ENCODE measurements at places on chromosomes 12 and 14.

DNA sequence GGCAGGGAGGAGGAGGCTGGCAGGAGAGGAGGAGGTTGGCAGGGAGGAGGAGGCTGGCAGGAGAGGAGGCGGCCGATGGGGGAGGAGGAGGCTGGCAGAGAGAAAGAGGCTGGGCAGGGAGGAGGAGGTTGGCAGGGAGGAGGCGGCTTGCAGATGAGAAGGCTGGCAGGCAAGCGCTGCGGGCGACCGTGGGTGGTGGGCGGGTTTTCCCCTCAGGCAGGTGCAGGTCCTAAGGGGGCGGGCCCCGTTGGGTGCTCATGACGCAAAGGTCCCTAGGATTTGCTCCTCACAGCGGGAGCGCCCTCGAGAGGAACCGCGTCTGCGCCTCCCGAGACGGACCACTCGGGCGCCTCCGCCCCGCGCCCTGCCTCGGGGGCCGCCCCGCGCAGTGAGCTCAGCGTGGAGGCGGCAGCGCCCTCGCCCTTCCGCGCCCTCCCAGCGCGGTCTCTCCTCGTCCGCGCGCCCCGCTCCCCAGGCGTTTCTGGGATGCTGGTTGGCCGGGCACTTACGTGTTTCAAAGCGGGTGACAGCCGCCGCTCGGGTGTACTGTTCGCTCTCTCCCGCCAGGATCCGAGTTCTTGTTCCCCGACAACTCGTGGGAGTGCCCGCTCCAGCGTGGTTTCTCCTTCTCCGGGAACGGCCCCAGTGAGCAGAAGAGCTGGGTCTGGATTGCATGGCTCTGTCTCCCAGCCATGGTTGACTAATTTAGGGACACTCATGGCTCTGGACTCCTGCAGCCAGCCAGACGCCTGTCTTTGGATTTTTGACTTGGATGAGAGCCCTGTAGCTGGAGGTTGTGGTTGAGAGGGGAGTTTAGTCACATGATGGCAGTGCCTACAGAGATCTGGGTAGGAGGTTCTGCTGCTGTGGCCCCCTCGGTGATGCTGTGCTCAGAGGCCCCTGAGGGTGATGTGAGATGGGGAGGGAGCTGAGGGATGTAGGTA is 64.1 kb upstream of the PPP4R3A start:
- H3K4me3 ChIP-seq = no peak overlapping the region
- no peaks in the 10 kb centered on the region for H3K36me3 ChIP-seq
- H3K4me1 ChIP-seq = no peaks in the 10 kb centered on the region
- no peak overlapping the region for H3K27ac ChIP-seq

- no peak overlapping the region for H3K27ac ChIP-seq
- peaks cover 2% of the 10 kb centered on the region for H3K4me1 ChIP-seq
- H3K4me3 ChIP-seq = no peak overlapping the region
- DNase-seq = no peak
- H3K36me3 ChIP-seq = no peaks in the 10 kb centered on the region
Observed at GRCh38 chr14:34222867-34223266, 239.2 kb downstream of the SPTSSA start.

GRCh38 chr12:102379346-102380162 is 100.8 kb downstream of the IGF1 start:
- no peak overlapping the region for H3K4me3 ChIP-seq
- H3K4me1 ChIP-seq = no peaks in the 10 kb centered on the region
- H3K27ac ChIP-seq = no peak overlapping the region
- DNase-seq = no peak
- H3K36me3 ChIP-seq = no peaks in the 10 kb centered on the region

DNA sequence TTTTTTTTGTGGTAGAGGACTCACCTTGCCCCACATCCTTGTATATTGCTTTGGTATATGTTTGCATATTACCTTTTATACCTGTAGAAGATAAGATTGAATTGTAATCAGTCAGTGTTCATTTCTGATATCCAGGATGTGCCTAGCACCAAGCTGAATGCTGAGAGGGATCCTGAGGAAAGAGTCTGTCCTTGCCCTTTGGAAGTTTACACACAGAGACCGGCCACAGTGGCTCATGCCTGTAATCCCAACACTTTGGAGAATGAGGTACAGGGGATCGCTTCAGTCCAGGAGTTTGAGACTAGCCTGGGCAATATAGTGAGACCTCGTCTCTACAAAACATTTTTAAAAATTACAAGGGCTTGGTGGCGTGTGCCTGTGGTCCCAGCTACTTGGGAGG is 8.4 kb downstream of the ACVR1B start:
- no peak overlapping the region for H3K4me3 ChIP-seq
- peaks cover 18% of the 10 kb centered on the region for H3K4me1 ChIP-seq
- H3K27me3 ChIP-seq = no peaks in the 10 kb centered on the region
- no peak for DNase-seq
- peaks cover 4% of the 10 kb centered on the region for H3K36me3 ChIP-seq

- no peak overlapping the region for H3K4me3 ChIP-seq
- H3K27ac ChIP-seq = no peak overlapping the region
Observed at GRCh38 chr14:25658988-25659387, 609.0 kb upstream of the STXBP6 start.

Measured in tibial nerve (tissue), 4 donors.